ENCODE measurements at places on chromosomes 12 and 14.

DNA sequence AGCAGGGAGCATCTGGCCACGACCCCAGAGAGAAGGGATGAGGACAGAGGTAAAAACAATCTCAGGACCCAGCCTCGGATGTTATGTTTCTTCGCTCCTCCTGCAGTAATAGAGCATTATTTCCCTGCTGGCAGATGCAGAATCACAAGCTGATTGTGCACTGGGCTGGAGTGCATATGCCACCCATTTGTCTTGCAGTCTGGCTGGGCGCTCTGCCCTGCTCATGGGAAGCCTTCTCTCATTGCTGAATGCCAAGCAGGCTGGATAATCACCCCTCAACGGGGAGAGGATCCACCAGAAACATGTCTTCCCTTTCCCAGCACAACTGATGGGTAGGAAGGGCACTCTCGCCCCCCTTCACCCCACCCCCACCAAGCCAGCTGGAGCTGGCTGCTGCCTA is 8.5 kb upstream of the VASH1 start:
- DNase-seq, result no peak

GRCh38 chr12:43407816-43408645 is 144.0 kb downstream of the ADAMTS20 start:
- peak; percentile 71 for DNase-seq

GRCh38 chr12:118637767-118638370 is 261.5 kb downstream of the SUDS3 start:
- no peak for DNase-seq

DNA sequence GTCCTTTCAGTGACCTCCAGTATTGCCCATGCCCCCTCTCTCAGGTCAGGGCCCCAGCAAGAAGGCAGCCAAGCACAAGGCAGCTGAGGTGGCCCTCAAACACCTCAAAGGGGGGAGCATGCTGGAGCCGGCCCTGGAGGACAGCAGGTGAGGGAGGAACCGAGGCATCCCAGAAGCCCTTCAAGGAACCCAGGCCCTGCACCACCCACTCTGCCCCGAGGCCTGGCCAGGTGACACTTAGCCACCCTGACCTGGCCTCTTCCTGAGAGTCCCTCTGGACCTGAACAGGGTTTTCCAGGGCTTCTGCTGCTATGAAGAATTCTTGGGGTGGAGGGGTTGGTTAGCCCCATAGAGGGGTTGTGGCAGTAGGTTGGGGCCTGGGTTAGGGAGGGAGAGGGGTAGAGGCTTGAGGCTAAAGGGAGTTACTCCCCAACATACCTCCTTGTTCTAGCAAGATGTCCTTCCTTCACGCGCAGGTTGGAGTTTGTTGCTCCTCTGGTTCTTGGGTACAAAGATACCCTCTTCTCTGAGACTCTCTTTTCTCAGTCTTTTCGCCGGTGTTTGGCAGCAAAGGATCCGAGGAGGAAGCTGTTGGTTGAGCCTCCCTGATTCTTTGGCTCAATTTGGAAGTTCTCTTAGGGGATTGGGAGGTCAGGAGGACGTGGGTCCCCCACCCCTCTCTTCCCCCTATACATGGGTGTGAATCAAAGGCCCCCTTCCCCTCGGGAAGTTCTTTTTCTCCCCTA is 2.1 kb downstream of the TARBP2 start:
- no peak for DNase-seq

- DNase-seq, result no peak
These were observed 14.2 kb downstream of the AMN1 start for GRCh38 chr12:31714406-31715271.

- DNase-seq, result peak; percentile 92
These were observed at the start of gene ZNF839 for GRCh38 chr14:102319351-102320032. TSS of gene ZNF839 (plus strand) at chr14:102319746. CDS start at chr14:102319766, 20 bp downstream.

DNA sequence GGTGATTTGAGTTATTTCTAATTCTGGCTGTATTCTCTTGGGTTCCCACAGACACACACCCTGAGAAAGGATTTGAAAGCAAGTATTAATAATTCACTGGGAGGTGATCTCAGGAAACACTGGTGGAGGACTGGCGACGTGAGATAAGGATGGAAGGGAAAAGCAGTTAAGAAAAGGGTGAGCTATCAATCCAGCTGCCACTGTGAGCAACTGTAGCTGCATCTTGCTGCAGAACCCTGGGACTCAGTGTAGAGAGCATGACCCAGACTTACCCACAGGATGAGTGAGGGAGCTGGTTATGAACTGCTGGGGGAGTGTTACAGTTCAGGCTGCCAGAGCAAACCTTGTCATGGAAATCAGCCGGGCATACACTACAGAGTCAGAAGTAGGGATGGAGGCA is 71.9 kb downstream of the RESF1 start:
- no peak for DNase-seq

GRCh38 chr14:48553443-48553842 is 878.0 kb upstream of the MDGA2 start:
- DNase-seq, result no peak

GRCh38 chr12:119412811-119413794 is 78.6 kb downstream of the CCDC60 start:
- peak; percentile 39 for DNase-seq

- DNase-seq, result peak; percentile 83
These were observed 73.4 kb upstream of the ETV6 start for GRCh38 chr12:11576104-11576503.

DNA sequence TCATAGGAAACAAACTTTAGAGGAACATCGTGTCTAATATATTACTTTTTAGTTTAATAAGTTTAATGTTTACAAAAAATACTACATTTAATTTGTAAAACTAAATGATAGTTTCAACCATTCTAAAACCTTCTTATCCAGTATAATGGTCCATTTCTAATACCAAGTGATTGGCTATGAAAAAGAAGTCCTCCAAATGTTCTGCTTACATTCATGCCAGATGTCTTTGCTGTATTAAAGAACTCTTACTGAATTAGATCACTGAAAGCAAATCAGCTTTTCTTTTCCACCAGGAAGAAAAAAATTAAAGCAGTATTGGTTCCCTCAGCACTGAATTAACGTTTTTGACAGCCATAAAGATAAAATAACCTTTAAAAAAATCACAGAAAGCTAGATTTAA is 3.7 kb downstream of the NOVA1 start:
- no peak for DNase-seq

DNA sequence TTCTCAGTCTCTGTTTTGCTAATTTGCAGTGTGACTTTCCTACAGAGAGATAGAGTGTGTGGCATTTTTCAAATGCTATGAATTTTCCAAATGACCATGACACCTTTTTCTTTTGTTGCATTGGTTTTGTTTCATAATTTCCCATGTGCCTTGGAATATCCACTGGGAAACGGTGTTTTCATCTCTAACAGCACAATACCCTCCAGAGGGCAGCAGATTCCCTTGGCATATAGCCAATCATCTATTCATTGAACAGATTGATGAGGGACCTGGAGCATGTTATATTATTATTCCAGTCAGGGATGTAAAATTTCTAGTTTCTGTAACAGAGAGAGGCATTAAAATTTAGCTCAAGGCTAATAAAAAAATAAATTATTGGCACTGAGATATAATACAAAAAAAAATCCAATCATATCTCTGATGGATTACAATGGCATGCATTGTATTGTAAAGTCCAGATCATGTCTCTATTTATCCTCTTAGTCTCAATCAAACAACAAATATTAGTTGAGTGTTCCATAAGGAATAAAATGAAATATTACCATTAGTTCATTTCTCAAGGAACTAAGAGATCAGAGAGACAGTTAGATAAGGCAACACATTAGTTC is 29.6 kb upstream of the NTN4 start:
- DNase-seq, result peak; percentile 53

DNA sequence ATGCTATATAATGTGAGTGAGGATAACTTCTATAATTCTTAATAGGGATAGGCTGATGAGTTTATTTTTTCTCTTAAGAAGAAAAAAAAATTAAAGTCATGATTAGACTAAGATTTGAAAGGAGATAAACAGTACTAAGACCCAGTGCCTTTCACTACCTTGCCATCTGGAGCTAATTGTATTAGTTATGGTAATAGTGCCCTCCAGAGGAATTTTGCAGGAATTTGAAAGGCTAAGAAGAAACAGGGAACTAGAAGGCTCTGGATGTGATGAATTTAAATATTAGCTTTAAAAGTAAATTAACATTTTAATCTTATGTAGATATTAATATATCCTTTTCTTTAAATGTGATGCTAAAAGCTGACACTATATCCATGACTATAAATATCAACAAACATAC is 36.6 kb upstream of the PIK3C2G start:
- DNase-seq, result peak; percentile 50

DNA sequence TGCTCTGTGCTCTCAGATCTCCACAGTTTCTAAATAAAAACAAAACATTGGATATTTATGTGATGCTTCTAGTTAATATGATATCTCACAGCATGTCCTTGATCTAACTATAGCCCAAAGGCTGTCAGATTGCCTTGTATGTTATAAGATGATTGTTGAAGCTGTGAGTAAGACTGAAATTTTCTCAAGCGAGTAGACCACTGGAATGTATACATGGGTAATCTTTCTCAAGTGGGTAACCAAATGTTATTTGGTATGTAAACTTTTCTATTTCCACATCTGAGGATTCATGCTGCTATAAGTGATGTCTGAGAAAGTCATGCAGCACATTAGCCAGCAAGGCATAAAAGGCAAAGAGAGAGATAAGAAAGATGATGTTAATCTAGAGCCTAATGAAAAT is 886.7 kb downstream of the NRXN3 start:
- peak; percentile 80 for DNase-seq

DNA sequence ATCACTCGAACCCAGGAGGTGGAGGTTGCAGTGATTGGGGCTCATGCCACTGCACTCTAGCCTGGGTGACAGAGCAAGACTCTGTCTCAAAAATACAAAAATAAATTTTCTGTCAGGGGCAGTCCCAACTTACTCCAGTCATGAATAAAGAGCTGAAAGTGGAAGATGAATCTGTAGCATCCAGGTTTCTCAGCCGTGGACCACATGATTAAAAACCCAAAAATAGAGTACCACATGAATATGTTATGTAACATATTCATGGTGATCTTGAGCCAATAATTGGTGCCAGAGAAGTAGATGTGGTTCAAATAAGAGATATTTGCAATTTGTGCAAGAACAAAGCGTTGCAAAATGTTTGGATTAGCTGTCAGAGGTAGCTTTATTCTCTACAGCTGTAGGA is 23.1 kb downstream of the SPIC start:
- no peak for DNase-seq

DNA sequence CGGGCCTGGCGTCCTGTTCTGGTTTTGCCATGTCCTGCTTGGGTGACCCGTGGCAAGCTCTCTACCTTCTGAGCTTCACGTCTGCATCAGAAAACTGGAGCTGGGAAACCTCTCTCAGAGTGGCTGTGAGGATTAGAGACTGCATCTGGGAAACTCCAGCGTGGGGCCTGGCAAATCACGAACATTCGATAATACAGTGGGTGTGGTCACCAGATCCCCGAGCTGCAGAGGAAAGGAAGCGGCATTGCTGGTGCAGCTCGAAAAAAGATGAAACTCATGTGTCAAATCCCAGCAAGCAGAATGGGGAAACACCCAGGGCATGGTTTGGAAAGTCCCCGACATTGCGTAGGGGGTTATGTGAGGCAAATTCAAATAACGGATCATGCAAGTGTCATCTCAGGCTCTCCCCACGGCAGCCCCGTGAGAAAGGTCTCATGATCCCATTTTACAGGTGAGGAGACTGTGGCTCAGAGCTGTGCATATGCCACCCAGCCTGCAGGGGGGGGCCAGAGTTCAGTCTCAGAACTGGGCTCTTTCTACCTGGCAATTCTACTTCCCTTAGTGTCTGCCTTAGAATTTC is 98.1 kb upstream of the VRK1 start:
- no peak for DNase-seq

DNA sequence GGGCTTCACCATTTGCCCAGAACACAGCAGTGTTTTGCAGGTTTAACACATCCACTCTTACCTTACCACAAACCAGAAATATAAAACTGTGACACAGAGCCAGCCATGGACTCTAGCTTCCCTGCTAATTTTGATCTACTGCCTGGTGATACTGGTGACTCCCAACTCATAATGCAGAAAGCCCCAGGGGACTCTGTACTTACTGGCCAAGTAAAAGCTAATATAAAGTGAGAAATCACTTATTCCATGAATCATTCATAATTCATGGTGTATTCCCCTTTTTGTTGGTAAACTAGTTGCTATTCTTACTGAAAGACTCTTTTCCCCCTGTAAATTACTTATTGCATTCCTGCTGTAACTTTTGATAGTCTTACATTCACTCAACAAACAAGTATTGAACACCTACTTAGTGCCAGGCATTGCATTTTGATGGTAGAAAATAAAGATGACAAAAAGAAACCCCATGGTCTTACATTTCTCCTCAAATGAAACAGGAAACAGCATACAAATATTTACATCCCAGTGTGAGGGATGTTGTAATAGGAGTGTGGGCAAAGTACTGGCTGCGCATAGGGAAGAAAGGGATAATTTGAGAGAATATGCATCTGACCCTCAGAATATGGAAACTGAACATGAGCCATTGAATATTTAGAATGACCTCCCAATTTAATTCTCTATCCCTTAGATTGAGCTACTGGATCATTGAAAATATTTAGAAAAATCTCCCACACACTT is 279.6 kb downstream of the PDZRN4 start:
- no peak for DNase-seq

GRCh38 chr14:69090187-69090789 is 62.6 kb downstream of the DCAF5 start:
- DNase-seq, result peak; percentile 35

GRCh38 chr12:79563021-79563740 is 127.6 kb downstream of the PAWR start:
- DNase-seq, result no peak

- no peak for DNase-seq
These were observed 30.1 kb upstream of the RESF1 start for GRCh38 chr12:31929027-31929526.

DNA sequence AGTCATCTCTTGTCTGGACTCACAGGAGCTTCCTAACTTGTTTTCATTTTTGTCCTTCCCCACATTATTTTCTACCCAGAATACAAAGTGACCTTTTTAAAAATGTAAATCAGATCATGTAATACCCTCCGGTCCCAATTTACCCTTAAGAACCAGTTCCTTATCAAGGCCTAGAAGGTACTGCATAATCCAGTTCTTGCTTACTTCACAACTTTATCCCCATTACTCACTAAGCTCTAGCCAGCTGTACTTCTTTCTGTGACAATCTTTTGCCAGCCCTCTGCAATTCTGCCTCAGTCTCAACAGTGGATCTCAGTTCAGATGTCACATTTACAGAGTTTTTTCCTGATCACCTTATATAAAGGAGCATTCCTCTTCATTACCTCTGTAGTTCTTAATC is 11.6 kb downstream of the RAP1B start:
- no peak for DNase-seq

- peak; percentile 65 for DNase-seq
These were observed 5.1 kb upstream of the PSMA3 start for GRCh38 chr14:58239244-58240195.

DNA sequence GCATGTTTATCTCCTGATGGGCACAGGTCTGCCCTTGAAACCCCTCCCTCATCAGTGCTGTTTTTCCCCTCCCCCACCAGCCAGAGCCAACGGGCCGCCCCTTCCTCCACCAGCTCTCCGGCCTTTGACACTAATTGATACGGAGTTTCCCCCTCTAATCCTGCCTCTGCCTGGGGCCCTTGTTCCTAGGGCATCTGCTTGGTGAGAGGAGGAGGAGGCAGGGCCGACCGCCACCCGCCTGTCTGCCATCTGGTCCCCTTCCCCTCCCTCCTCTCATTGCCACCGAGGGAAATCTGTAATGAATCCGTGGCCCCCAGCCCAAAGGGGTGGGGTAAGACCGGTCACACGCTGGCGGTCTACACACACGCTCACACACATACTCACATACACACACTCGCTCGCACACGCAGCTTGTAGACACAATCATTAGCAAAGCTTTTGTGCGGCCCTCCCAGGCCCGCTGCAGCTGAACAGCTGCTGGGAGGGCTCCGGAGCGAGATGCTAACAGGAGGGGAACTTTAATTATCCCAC is 27.4 kb downstream of the SRRM4 start:
- no peak for DNase-seq

All from fibroblast of skin of right biceps (primary cell).